ENCODE measurements at places on chromosomes 7 and 10.

GRCh38 chr10:129102906-129103693 lies 363.9 kb upstream of the MGMT start:
- no peak for DNase-seq

GRCh38 chr10:86349474-86349873 lies 17.1 kb downstream of the GRID1 start:
- DNase-seq = no peak

- DNase-seq = no peak
These were observed 30.5 kb upstream of the CHST3 start for GRCh38 chr10:71933651-71934050.

GRCh38 chr10:88541116-88541626 lies 41.9 kb downstream of the RNLS start:
- DNase-seq = no peak

Measured in head of caudate nucleus (tissue), 42 donors.